Occipital lobe (tissue), 3 donors: ENCODE measurements at places on chromosomes 2 and 18. TPM values are rescaled to one million over a fixed set of nuclear protein-coding genes. Genes with fewer than 3 reads are reported as not detected.

GRCh38 chr2:188204824-188205223 is 86.8 kb upstream of the GULP1 start:
- DNase-seq = no peak

IL36G gene
- total RNA-seq = not detected

DNA sequence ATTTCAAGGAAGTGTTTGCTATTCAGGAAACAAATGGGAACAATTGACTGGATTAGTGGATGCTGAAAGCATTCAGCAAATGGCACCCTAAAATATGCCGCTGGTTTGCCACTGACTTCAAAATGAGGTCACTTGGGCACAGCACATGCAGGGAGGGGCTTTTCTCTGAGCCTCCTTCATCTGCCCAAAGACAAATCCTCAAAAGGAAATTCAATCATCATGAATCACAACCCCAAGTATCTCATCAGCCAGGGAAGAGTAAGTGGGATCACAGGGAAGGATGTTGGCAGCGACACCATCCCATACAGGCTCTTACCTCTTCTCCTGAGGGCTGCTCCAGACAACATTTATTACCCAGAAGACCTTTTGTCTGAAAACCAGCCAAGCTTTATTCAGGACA is 14.4 kb upstream of the SP140L start:
- no peak for DNase-seq

DNA sequence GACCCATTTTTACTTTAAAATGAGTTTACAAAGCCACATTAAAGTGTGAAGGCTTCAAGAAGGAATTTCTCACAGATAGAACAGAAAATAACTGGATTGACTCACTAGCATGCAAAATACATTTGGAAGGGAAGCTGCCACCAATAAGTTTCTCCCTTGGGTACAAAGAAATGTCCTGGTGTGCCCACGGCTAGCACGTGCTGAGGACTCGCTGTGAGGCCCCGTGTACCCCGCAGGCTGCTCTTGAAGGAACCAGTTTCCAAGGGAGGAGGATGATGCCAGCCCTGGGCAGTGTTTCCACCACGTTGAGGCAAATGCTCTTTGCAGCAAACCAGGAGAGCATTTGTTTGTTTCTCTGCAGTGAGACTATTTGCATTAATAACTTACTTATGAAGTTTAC is 207.3 kb downstream of the SH3RF3 start:
- DNase-seq = no peak

TRIM43 gene
- not detected for total RNA-seq

- no peak for DNase-seq
Measured at GRCh38 chr2:127106457-127106990, 430 bp downstream of the BIN1 start.
